HCEC 1CT (cell line): ENCODE measurements at places on chromosomes 3 and 15.

DNA sequence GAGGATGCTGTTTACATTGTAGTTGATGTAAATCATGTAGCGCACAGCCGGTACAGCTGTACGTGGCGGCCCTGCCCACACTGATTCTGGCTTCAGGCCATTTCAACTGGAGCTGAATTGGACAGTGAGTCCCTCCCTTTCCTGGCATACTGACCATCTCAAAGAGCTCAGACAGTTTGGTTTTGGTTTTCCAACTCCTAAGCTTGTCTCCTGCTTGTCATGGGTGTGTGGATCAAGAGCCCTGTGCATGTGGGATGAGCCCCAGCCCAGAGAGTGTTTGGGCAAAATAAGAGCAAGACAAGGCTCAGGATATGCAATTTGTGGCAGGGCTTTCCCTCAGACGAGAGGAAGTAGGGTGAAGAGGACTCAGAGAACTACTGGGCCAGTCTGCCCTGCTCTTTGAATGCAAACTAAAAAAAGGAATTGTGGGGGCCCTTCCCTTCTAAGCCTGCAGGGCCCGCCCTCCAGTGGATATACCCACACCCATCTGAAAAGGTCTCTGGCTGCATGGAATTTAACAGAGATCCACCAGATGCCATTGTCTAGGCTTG lies 13.3 kb downstream of the ITGA11 start:
- no peak for DNase-seq

DNA sequence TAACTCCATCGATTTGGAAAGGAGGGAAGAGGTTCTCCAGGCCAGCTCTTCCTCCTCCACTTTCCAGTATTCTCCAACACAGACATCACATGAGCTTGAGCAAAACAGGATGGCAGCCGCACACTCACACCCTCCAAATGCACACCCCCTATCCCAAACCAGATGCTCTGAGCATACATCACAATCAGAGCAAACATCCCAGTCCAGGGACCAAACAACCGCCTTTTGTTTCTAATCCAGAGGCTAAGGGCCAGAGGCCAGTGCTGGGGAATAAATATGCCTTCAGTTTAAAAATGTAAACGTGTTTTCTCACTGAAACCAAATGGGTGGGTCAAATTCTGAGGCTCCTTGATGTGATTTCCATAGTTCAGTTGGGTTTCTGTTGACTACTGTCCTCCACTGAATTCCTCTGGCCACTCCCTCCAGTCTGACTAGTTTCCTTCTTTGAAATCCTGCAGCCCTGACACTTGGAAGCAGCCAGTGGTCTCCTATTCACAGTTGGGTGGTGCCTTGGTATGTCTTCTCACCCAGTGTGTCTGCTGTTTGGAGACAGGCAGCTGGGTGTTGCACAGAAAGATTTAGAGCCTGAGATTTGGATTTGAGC lies 19.2 kb upstream of the MFGE8 start:
- DNase-seq, result no peak

- no peak for DNase-seq
Measured at GRCh38 chr3:103690536-103690935, 1255.7 kb downstream of the ZPLD1 start.

- peak; percentile 87 for DNase-seq
Measured at GRCh38 chr3:124985349-124985748, 50.8 kb upstream of the MUC13 start.

DNA sequence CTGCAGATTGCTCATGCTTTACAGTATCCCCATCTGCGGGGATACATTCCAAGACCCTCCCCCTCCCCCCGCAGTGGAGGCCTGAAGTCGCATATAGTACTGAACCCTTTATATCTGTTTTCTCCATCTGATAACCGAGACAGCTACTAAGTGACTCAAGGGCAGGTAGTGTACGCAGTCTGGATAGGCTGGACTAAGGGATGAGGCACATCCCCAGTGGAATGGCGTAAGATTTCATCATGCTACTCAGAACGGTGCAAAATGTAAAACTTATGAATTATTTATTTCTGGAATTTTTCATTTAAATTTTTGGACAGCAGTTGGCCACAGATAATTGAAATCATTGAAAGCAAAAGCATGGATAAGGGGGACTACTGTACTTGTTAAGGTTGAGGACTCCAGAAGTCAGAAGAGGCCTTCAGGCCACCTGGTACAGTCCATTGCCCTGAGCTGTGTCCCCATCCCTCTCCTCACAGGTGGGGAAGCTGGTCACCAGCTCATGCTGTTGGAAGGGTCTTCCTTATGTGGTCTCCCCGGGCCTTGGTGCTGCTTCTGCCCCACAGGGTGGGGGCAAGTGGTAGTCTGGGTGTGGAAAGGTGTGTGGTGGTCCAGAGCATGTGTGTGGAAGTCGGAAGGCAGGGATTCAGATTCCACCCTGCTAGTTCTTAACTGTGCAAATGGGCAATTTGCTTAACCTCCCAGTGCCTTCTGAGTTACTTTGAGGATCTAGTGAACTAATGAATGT lies 72.0 kb downstream of the HCN4 start:
- no peak for DNase-seq

DNA sequence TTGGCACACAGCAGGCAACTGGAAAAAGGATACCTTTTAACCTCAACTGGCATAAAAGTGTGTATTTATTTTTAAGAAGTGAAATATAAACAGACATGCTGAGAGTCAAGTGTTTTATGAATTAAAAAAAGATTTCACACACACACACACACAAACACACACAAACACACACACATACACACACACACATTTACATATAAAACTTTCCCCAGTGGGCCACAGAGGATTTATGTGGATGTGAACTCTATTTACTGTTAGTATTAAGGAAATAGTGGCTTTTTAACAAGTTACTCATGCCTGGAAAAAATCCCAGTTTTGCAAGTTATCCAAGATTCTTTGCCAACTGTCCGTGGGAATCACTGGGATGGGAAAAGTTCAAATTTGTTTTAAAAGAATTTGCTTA lies 725.9 kb upstream of the NR2F2 start:
- peak; percentile 86 for DNase-seq

GRCh38 chr3:141337523-141337854 lies 30.8 kb upstream of the ZBTB38 start:
- no peak for DNase-seq

GRCh38 chr15:40693904-40694687 lies 878 bp upstream of the RAD51 start:
- no peak for DNase-seq

DNA sequence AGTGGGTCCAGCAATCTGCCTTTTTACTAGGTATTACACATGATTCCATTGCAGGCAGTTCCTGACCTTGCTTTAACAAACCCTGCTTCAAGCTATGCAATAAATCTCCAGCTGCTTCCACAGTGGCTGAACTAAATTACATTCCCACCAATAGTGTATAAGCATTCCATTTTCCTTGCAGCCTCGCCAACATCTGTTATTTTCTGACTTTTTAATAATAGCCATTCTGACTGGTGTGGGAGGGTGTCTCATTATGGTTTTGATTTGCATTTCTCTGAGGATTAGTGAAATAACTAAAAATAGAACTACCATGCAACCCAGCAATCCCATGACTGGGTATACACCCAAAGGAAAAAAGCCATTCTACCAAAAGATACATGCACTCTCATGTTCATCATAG lies 36.4 kb upstream of the DNAJC13 start:
- no peak for DNase-seq

DNA sequence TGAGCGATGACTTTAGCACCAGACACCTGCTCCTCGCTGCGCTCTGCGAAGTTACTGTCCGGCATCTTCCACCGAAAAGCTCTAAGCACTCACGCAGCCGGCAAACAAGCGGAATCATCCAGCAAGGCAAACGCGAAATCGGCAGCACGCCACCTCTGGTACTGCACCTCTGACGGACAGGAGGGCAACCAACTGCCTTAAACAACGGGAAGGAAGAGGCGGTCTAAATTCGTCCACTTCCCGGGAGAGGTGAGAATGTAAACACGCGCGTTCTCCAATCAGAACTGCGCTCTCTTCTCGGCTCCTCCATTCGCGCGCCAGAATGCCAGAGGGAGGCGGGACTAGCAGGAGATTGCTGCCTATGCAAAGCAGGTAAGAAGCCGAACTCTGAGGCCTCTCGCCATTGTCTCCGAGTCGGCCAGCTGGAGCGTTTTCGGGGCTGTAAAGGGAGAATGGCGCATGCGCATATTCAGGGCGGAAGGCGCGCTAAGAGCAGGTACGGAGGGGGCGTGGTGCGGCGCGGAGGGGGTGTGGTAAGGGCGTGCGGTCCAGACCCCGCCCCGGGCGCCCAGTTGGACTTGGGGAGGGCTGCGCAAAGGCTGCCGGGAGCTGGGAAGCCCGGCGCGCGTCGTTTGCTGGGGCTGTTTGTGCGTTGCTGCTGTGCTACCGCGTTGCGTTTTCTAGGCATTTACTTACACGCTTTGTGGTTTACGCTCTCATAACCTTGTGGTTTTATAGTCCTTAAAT lies at the start of the genes BTD and HACL1:
Gene BTD, plus strand, starts transcription at position 347 of the 747 bp plus-strand sequence. CDS start 33,695 bp downstream, outside the sequence.
Gene HACL1, minus strand, starts transcription at position 171 of the 747 bp plus-strand sequence. Its CDS starts 106 bp downstream, at position 65.
- DNase-seq, result peak; percentile 99

- peak; percentile 38 for DNase-seq
Measured at GRCh38 chr3:129417326-129417725, 11.1 kb downstream of the EFCAB12 start.

- DNase-seq, result peak; percentile 68
Measured at GRCh38 chr3:63949005-63949404, 36.8 kb upstream of the SCAANT1 start.

- DNase-seq, result no peak
Measured at GRCh38 chr15:39453620-39454019, 127.3 kb upstream of the THBS1 start.

DNA sequence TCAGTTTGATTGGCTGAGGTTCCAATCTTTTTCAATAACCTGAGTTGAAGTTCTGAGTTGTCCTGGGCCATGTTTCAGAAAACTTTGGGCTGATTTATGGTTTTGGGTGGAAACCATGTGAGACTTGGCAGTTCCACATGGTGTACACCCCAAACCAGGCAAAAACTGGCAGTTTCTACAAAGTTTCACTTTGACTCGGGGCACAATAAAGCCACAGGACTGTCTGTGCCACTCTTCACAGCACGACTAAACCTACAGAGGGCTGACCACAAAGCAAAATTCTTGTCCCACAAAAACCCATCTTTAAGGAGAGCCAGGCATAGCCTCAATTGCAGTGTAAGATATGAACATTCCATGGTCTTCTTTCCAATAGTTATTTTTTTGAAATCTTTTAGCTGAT lies 155.0 kb downstream of the DUT start:
- DNase-seq, result no peak

DNA sequence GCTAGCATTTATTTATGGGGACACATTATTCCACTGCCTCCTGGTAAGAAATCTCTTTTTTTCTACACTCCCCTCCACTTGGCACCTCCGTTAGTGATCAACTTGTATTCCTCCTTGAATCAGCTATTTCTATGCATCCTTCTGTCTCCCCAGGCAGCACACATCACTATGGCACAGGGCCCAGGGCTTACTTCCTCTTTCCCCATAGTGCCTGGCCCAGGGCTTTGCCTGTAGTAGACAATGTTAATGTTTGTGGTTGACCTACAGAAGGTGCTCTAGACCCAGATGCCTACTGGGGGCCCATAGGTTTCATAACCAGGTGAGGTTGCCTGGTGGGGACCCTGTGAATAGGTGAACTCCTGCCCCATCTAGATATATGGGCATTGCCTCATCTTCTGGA lies 44.9 kb downstream of the EPHB1 start:
- DNase-seq, result no peak

GRCh38 chr3:108548886-108549285 lies 38.5 kb upstream of the MYH15 start:
- no peak for DNase-seq
